Hematopoietic multipotent progenitor cell treated with erythropoietin and hydrocortisone succinate and interleukin-3 and kit ligand, for 17 days (in vitro differentiated cells): ENCODE measurements at places on chromosomes 6 and 20.
A peak's percentile ranks its signal among the peaks of the same experiment; 100 is the strongest.

DNA sequence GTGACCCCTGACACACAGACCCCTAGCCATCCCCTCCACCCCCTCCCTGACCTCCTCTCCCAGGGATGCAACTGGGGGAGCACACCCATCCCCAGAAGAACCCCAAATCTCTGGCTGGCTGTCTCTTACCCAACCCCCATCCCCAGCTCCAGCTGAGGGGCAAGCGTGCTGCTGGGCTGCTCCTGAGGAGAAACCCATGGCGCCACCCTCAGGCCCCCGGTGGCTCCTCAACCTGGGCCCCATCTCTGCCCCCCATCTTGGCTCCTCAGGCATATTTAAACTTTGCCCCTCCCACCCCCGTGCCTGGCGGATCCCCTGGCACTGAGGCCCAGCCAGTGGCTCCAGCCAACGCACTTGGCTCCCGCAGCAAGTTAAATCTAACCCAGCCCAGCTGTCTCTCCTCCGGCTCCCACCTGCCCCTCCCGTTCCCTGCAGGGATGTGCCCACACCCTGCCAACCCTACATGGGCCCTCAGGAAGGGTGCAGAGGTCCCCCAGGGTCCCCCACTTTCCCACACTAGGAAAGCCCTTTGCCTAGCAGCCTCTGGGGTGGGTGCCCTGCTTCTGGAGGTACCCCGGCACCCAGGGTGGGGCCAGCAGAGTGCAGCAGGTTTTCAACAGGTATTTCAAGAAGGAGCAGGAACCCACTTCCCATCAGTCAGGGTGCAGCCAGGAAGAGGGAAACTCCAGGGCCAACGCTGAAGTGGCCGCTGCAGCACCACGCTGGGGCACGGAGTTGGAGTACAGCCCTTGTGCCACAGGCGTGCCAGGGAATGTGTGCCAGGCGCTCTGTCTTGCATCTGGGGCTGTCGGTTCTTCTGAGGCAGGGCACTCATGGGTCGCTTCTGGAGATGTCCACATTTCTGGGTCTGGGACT, 5.3 kb upstream of the OSBPL2 start:
- no peak for DNase-seq

DNA sequence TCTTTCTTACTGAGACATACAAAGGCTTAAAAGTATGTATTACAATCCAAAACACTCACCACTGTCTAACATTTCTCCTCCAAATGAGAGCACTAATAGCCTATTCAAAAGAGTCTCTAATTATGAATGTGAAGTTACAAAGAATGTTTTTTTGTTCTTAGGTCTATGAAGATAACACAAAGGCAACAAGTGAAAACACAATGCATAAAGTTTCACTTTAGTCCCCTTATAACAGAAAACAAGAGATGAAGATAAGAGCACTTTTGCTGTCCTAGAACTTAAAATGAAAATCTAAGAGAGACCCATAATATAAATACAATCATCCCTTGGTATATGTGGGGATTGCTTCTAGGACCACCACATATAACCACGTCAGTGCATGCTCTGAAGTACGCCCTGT, 25.6 kb downstream of the ITCH start:
- DNase-seq: no peak

DNA sequence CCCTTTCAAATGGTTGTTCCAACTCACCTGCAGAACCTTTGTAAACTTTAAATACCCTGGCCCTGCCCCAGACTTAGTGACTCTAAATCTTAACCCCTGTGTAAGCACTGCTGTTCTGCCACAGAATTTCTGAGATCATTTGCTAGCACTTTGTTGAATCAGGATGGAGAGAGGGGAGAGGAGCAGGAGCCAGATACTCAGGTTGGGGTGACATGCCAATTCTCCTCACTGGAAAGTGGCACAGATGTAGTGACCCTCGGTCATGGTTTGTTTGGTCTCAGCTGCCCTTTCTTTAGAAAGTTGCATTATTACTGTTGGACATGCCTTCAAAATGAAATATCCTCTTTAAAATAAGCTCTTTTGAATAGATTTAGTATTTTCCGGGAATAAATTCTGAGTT, 168.0 kb downstream of the ZFAND3 start:
- no peak for DNase-seq

- DNase-seq: no peak
These were observed 95.5 kb upstream of the ZNF184 start for GRCh38 chr6:27568226-27568897.

- no peak for DNase-seq
These were observed 83.4 kb upstream of the RGS17 start for GRCh38 chr6:153214436-153214835.

DNA sequence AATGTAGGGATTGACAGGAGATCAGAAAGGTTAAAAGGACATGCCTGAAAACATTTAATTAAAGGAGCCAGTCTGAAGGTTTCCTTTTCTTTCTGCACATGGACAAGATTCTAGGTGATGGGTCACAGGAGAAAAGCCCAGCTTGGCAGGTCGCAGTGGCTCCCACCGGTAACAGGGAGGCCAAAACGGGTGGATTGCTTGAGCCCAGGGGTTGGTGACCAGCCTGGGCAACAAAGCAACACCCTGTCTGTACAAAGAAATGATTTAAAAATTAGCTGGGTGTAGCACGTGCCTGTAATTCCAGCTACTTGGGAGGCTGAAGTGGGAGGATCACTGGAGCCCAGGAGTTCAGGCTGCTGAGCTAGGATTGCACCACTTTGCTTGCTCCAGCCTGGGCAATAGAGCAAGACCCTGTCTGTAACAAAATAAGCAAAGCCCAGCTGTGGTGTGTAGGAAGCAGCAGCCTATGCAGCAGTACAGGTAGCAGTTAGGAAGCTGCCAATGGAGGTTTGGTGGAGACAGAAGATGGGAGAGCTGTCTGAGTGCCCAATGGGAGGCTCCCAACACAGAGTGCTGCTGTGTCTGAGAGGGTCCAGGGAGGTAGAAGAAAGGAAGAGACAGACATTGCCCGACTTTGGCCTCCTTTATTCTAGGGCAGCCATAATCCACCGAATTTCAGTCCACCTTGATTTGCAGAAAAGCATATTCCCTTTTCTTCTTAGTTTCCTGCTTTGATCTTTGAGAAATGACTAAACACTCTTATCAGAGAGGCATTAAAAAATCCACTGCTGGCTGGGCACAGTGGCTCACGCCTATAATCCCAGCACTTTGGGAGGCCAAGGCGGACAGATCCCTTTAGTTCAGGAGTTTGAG, 7.1 kb upstream of the AP5S1 start:
- DNase-seq: no peak

DNA sequence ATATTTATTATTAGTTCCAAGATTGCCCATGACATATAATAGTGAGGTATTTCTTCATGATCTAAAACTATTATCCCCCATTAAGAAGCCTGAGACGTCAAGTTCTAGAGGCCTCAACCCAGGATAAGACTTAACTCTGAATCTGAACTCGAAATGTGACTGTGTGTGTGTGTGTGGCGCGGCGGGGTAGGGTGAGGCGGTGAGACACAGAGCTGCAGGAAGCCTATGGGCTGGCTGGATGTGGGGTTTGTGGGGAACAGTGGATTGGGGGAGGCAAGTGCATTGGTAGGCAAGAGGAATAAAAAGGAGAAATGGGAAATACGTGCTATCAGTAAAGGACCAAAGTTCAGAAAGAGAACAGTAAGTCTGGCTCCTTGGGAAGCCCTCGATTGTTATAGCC, 66.5 kb upstream of the RNF146 start:
- DNase-seq: no peak

DNA sequence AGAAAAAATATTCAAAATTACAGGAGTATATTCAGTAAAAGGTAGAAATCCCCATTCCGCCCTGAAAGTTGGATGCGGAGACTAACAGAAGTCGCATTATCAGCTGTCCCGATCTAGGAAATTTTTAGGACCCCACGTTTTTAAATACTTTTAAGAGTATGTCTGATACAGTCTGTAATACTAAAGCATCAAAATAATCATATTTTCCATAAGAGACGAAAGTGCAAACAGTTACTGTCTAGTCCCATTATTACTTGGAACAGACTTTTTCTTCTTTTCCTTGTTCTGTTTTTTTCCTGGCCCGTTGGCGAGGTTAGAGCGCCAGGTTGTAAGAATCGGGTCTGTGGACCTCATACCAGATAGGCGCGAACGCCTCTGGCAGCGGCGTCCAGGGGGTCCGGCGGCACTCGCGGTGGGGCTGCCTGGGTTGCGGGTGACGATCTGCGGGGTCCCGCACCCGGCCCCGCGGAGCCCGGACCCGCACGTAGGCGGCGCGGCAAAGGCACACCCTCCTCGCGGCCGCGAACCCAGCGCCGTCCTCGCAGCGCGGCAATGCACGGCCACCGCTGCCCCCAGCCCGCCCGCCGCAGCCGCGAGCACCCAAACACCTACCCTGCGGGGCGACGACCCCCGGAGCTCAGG, 460 bp downstream of the PLAGL1 start:
- no peak for DNase-seq

GRCh38 chr20:59160389-59161115, 3.1 kb upstream of the ZNF831 start:
- no peak for DNase-seq

GRCh38 chr6:156780962-156781853, 4.0 kb downstream of the ARID1B start:
- DNase-seq: peak; percentile 64

- DNase-seq: no peak
These were observed 91.5 kb upstream of the SASH1 start for GRCh38 chr6:148250975-148251685.

DNA sequence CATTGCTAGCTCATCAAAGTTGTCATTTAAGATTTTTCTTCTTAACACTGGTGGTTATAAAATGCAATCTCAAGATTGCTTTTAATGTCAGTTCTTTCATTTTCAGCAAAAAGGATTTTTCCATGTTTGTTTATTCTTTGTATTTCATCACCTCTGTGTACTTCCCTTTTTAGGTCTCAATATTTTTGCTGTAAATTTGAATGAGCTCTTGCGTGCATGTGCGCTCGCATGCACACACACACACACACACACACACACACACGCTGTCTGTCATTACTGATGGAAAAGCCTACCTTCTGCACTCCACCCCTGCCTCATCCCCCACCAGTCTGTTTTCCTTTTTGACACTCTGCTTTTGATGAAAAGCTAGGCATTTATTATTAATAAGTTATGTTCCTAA, 85.3 kb upstream of the FYN start:
- no peak for DNase-seq

- DNase-seq: no peak
These were observed 36.0 kb downstream of the STK35 start for GRCh38 chr20:2137552-2138201.

GRCh38 chr20:23541330-23541729, 27.0 kb downstream of the CST9L start:
- no peak for DNase-seq

- DNase-seq: no peak
These were observed 32.6 kb downstream of the BMP6 start for GRCh38 chr6:7758456-7758855.

DNA sequence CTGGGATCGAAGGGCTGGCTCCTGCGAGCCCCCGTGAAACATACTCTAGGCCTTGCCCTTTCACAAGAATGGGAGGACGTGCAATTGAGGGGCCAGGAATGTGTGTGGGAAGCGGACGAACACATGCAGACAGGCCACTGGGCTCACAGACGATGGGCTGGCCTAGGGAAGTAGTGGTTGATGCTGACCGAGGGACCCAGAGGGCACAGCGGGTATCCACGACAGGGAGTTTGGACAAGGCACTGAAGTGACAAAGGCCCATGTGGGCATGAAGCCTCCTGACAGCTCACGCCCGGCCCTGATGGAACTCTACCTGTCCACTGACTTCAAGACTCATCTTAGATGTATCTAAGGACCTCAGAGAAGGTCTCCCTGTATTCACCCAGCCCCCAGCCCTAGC, 52.2 kb downstream of the MYH7B start:
- no peak for DNase-seq

- no peak for DNase-seq
These were observed 9.1 kb upstream of the NOL4L start for GRCh38 chr20:32594204-32594603.

GRCh38 chr6:21844120-21844917, 250.8 kb downstream of the SOX4 start:
- no peak for DNase-seq

GRCh38 chr6:155187106-155187505, 76.7 kb upstream of the CLDN20 start:
- DNase-seq: no peak

DNA sequence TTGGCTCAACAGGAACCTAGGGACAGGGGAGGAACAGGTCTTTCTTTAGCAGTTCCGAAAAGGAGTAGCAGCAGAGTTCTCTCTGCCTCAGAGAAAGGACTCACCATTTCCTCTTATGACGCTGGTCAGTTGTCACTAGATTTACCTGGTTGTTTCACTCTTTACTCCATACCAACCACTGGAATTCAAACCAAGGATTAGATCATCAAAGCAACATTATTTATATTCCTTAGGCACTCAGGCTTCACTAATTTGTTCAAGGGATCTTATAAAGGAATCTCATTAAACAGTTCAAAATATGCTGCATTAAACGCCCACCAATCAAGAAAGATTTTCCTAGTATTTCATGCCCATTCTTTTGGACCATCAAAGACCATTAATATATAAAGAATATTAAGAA, 1129.5 kb upstream of the MAP3K7 start:
- DNase-seq: no peak

DNA sequence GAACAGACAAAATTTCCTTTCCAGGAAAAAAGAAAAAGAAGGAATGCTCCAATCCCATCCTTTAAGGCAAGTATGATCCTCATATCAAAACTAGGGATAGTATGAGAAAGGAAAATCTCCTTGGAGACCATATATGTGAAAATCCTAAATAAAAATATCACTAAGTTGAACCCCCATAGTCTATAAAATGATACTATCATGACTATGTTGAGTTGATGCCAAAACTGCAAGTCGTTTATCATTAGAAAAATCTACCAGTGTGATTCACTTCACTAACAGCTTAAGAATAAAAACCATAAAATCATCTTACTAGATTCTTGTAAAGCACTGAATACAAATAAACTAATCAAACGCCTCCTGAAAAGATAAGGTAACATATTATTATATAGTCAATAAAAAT, 76.6 kb upstream of the STXBP5 start:
- no peak for DNase-seq

DNA sequence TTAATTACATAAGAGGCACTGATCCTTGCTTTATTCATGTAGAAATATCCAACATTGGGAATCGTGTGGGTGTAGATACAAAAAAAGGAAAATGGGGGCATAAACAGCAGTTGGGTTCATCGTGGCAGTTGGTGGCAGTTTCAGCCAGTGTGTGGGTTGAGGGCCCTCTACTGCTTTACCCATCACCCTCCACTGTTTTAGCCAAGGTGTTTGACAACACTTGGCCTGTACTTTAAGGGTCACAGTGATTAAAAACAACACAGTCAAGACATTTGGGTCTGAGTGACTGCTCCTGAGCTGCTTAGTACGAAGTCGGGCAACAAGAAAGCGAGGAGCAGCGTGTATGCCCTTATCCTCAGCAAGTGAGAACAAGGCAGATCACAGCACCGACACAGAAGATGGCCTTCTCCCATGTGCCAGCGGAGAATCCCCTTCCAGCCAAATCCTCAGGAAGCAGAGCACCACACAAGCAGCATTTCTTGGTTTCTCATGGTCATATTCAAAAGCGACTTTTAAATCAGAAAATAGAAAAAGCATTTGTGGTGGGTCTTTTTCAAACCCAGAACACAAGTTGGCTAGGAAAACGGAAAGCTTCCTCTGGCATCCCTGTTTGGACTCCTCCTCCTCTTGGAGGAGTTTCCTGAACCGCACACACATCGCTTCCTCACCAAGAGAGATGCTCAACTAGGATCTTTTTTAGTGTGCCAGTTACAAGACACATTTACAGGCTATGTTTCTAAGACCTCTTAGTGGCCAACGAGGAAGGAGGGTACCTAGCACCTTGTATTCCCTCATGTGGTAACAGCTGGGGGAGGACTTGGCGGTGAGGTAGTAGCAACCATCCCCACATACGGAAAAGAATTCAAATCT, 23.5 kb downstream of the EIF2S2 start:
- DNase-seq: no peak
